ENCODE measurements at places on chromosomes 11 and 22.

- no peak for DNase-seq
These were observed 407 bp downstream of the QSER1 start for GRCh38 chr11:32893093-32893342.

GRCh38 chr22:23690713-23691112 lies at the start of gene RGL4:
Gene RGL4, plus strand, starts transcription at chr22:23691013. Its CDS starts 1,018 bp downstream, at chr22:23692031.
- DNase-seq: no peak

DNA sequence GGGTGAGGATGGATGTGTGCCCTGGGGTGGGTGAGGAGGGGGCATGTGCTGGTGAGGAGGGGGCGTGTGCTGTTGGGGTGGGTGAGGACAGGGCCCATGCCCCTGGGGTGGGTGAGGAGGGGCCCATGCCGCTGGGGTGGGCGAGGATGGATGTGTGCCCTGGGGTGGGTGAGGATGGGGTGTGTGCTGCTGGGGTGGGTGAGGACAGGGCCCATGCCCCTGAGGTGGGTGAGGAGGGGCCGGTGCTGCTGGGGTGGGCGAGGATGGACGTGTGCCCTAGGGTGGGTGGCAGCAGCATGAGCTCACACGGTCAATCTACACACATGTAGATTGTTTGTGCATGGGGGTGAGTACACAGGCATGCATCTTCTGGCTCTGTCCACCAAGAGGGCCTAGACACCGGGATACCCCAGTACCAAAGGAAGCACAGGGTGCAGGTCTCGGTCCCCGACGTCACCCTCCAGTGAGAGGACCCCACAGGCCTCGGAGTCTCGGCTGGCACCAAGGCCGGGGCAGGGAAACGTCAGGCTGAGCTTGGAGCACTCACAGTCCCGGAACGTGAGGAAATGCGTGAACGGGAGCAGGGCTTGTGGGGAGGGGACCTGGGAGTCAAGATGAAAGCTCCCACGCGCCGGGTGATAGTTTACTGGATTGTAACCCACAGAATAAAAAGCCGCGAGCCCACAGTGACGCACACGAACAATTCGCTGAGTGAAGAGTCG lies 37.4 kb upstream of the TOLLIP start:
- DNase-seq: no peak

DNA sequence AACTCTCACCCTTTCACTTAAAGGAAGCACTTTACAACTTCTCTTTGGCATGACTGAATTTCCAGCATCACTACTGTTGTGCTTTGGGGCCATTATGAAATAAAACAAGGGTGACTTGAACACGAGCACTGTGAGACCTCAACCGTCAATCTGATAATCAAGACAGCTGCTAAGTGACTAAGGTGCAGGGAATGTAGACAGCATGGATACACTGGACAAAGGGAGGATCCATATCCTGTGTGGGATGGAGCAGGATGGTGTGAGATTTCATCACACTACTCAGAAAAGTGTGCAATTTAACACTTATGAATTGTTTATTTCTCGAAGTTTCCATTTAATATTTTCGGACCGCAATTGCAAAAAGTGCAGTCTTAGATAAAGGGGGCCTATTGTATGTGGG lies 16.1 kb upstream of the EXPH5 start:
- DNase-seq: no peak

DNA sequence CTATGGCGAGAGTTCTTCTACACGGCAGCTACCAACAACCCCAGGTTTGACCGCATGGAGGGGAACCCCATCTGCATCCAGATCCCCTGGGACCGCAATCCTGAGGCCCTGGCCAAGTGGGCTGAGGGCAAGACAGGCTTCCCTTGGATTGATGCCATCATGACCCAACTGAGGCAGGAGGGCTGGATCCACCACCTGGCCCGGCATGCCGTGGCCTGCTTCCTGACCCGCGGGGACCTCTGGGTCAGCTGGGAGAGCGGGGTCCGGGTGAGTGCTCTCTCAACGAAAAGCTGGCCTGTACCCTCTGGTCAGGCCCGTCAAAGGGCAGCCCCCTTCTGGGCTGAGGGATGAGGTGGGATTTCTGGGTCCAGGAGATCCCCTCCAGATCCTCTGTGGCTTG lies 15.9 kb upstream of the MAPK8IP1 start:
- DNase-seq: no peak

DNA sequence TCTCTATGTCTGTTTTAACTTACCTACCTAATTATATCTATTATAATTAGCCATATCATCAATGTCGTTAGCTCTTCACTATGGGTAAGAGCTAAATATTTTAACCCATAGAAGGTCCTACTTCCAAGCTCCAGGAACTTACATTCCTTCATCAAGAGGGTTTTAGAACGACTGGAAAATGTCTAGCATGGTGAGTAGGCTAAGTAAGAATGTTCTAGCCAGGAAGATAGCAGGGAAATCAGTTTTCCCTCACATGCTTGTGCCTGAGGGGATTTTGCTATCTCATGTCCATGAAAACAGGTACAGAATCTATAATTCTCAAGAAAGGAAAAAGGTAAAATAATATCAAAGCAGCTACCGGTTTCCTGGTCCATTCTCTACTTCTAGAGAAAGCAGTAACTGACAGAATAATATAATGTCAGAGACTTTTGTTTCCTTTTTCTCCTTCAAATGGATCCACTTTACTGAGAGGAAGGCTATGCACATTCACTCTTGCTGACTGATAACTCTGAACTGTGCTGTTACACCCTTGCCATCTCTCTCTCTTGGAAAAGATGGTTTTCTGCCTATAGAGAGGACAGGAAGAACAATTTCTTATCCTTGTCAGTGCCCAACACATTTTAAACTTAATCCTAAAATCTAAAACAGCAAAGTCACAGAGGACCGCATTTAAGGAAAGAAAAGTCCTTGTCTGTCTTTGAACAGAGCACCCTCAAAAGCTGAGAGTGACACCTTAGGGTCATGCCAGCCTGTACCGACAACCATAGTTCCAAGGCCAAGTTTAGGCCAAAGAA lies 67.0 kb downstream of the MAML2 start:
- no peak for DNase-seq

DNA sequence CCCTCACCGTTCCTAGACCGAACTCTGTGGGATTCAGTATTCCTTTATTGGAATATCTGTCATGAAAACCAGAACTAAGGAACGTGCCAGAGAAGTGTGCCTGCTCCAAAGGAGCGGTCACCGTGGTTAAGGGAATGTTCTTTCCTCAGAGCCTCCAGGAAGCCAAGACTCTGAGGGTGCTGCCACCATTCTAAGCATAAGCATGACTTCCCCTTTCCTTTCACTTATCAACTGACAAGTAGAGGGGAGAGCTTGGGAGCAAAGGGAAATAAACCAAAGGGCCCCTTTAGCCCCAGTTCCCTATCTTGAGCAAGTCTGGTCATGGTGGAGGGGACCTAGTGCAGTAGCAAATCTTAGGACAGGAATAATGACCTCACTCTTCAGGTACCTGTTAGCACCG lies 26.8 kb downstream of the CTR9 start:
- peak; percentile 36 for DNase-seq

DNA sequence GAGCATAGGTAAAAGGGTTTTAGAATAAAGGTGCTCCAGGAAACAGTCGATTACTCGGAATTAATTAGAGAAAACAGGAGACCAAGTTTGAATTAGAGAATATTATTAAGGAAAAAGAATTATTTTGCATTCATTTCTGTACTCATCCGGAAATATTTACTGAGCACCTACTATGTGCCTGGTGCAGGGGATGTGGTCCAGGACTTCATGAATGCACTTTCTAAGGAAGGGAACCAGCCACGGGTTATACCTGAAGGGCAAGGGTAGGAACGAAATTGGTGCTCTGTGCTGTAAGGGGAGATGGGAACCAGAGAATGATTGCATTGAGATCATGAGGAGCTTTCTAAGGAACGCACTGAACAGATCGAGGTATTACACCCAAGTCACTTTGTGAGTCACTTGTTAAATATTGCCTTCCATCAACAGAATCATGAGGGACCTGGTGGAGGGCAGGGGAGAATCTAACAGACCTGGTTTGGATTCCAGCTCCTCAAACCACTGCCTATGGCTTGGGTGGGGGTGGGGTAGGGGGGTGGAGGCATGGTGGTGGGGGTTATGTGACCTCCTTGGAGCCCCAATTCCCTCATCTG lies 40.9 kb downstream of the C11orf96 start:
- DNase-seq: no peak

DNA sequence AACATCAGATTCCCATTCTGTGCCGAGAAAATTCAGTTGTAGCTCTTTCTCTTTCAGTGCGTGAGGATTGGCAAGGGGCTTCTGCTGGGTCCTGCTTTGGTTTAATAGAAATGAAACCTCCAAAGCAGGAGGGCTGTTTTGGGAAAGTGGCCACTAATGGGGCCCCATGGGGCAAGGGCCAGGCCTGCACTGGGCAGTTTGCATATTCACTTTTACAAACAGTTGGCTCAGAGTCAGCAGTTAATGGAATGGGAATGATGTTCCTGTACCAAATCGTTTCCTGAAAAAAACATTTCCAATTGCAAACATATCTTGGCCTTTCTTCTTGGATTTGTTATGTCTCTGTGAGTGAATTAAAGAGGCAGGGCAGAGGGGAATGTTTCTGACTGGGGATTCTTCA lies 92.1 kb downstream of the PARVA start:
- no peak for DNase-seq

- peak; percentile 62 for DNase-seq
These were observed 9.0 kb upstream of the ATG16L2 start for GRCh38 chr11:72805216-72805615.

GRCh38 chr11:102111787-102112508 lies 1.7 kb downstream of the YAP1 start:
- no peak for DNase-seq

- DNase-seq: no peak
These were observed 86.7 kb upstream of the RAB1B start for GRCh38 chr11:66181632-66182315.

DNA sequence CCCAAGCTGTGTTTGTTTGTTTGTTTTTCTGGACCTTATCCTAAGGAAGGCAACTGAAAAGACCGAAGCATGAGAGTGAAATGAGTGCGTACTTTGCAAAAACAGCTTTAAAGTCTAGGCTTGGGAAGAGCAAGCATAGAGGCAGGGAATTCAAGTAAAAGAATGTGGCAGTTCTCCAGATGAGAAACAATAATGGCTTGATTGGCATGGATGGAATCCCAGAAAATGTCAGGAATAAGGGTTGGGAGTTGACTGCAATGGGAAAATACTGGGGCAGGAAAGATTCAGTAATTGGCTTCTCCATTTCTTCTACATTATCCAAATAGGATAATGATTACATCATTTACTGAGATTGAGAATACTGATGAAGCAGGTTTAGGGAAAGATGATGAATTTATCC lies 17.5 kb downstream of the SAAL1 start:
- no peak for DNase-seq

GRCh38 chr11:32081901-32082300 lies 9.0 kb upstream of the RCN1 start:
- DNase-seq: no peak

DNA sequence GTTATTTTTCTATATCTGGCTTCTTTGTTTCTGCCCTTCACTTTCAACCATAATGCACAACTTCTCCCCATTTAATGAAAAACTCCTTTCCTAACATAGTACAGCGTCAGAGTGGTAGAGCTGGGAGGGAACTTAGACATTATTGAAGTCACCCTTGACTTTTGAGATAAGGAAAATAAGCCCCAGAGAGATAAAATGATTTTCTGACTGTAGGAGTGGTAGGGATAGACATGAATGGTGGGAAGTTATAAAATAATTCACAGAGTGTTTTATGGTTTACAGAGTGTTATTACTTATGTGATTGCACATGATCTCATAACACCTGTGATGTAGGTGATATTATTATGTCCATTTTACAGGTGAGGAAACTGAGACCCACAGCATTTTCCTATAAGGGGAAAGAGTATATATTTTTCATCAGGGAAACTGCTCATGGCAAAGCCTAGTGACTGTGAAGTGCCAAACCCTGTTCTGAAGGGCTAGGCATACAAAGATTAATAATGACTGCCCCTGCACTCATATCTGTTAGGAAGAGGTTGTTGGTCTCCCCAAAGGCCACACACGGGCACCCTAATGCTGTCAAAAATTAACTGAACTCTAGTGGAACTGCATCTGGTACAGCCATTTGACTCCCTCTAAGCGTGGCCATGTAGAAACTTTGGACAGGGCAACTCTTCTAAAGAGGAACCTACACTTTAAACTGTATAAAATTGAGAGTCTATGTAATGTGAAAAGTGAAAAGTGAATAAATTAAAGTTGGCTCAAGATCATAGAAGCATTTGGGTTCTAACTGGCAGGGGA lies 61.1 kb upstream of the PICALM start:
- peak; percentile 70 for DNase-seq

DNA sequence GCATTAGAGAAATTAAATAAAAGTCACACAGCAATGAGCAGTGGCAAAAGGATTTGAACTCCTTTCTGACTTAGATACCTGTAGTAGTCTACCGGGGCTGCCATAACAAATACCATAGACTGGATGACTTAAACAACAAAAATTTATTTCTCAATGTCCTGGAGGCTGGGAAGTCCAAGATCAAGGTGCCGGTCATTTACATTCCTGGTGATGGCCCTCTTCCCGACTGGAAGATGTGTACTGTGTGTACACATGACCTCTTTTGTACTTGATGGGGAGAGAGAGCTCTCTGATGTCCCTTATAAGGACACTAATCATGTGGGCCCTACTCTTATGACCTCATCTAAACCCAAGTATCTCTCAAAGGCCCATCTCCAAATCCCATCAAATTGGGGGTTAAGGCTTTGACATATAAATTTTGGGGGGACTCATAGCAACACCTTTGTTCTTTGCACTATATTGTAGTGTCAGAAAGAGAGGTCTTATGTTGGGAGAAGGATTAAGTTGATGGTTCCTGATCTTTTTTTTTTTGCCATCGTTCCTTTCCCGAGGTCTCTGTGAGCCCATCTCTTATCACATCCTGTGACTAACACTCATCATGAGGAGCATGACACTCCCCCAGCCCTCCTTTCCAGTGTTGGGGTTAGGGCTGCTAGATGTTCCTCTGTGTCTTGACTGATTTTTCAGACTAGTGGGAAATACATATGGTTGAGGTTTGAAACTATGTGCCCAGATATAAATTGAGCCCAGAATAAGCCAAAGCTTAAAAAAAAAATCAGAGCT lies 104.3 kb downstream of the TRAF6 start:
- no peak for DNase-seq

DNA sequence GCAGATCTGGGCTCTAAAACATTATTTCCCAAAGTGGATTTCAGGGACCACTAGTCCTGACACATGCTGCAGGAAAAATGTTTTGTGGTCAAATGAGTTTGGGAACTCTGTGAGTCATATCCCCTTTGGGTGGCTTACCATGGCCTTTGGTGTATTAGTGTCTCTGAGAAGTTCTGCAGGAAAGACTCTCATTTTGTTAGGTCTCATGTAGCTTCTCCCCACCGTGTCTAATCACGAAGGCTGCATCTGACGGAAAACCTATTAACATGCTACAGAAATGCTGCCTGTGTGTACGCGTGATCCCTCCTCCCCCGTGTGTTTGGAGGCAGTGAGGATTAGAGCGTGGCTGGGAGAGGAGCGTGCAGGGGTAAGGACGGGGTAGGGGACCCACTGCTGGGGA lies 191.7 kb downstream of the ST3GAL4 start:
- DNase-seq: no peak
